Activated CD4-positive, alpha-beta memory T cell treated with anti-CD3 and anti-CD28 coated beads, Interleukin-2, amount 10 ng/mL, durations not matched to agents 7 days and 5 days (primary cell): ENCODE measurements at places on chromosomes 3 and 15. TPM values are rescaled to one million over a fixed set of nuclear protein-coding genes. Genes with fewer than 3 reads are reported as not detected.

DNA sequence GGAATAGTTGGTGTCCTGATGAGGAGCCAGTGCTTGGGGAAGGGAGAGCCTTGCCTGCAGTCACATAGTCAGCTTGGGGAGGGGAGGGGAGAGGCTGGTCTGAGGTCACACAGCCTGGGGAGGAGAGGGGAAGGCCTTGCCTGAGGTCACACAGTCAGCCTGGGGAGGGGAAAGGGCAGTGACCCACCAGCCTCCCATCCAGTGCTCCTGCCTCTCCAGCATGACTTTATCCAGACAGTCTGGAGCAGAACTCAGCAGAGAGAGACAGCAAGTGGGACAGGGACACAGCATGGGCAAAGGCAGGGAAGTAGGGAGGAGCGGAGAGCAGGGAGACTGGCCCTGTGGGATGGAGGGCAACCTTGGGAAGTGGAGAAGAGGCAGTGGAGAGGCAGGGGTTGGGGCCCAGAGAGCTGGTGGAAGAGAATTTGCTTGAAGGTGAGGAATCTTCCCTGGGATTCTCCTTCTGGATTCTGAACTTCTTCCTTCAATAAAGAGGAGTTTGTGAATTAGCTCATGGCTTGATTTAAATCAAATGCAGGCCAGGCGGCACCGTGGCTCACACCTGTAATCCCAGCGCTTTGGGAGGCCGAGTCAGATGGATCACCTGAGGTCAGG, 64.5 kb downstream of the CORO2B start:
- H3K4me1 ChIP-seq = no peaks in the 10 kb centered on the region
- no peaks in the 10 kb centered on the region for H3K36me3 ChIP-seq
- no peak overlapping the region for H3K27ac ChIP-seq
- no peak for DNase-seq
- no peaks in the 10 kb centered on the region for H3K27me3 ChIP-seq
- no peak overlapping the region for H3K4me3 ChIP-seq

Gene TBC1D2B
- 101 TPM for total RNA-seq

DNA sequence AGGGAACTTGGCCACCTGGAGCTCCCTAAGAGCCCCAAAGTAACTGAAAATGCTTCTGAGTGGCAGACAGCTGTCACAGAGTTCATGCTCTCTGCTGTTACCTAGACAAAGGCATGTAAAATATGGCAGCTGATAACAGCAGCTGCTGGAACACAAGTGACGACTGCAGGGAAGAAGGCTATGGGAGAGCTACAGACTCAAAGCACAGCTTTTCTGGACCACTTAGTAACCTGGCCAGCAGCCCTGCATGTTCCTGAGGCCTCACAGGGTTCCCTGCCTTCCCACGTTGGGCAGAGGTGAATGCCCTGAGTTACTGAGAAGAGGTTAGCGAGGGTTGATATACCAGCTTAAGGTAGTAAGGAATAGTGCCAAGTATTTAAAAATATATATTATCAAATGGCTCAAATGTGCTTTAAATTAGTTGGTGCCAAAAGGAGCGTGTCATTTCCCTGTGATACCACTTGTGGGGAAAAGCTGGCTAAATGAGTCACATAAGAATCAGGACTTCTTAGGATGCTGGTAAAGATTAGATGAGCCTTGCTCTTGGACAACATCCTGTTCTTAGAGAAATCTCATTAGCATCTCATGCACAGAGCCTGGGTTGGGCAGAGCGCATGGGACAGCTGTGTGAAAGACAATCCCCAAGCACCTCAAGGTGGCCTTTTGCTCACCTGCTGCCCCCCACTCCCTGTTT, 76.4 kb upstream of the SCN5A start:
- no peak overlapping the region for H3K27ac ChIP-seq
- H3K4me3 ChIP-seq = no peak overlapping the region
- H3K4me1 ChIP-seq = no peaks in the 10 kb centered on the region
- peaks cover 3% of the 10 kb centered on the region for H3K27me3 ChIP-seq
- H3K36me3 ChIP-seq = no peaks in the 10 kb centered on the region

Gene EPHA3
- total RNA-seq = not detected

DNA sequence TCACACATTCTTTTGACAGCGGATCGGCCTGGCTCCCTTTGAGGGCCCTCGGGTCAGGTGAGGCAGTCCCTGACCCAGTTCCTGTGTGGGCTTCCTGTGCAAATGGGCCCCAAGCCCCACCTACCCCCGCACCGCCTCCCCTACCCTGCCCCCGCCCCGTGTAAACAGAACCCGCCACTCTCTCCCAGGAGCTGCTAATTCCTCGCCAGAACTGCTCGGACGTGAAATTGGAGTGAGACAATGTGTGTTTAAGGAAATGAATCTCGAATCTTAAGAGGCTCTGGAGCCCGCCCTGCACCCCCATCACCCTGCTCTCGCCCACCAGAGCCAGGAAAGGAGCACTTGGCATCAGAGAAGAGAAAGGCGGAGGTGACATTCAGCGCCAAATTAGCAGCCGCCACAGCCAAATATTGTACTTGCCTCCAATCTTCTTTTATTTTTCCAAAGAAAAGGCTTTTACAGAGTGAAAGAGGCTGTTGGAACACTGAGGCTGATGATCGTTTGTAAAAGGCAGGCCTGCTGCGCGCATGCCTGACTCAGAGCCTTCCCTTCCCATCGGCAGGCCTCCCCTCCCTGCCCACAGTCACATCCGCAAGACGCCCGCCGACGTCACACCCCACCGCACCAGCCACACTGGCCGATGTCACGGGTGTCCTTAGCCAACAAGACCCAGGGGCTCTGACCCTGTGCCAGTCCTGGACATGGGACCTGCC, 53.1 kb downstream of the CACNA2D2 start:
- DNase-seq = peak; percentile 84
- no peaks in the 10 kb centered on the region for H3K27me3 ChIP-seq
- no peaks in the 10 kb centered on the region for H3K36me3 ChIP-seq
- peak overlapping the region; percentile 66 for H3K4me3 ChIP-seq
- H3K4me1 ChIP-seq = peaks cover 17% of the 10 kb centered on the region

DNA sequence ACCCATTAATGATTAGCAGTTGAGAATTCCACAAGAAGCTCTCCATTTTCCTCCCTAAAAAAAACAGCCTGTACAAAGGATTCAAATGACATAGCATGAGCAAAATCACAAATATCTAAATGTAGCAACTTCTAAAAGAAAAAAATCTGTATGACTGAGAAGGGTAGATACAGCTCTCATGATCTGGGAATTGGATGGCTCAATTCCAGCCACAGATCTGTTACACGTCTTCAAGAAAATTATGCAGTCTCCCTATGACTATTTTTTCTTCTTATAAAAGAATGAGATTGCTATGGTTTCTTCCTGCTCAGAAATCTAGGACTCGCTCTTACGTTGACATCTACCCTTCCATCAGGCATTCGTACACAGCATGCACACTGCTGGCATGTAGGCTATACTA, 71.5 kb downstream of the PLCH1 start:
- DNase-seq = no peak
- H3K36me3 ChIP-seq = no peaks in the 10 kb centered on the region
- H3K4me3 ChIP-seq = no peak overlapping the region
- H3K27ac ChIP-seq = no peak overlapping the region
- H3K4me1 ChIP-seq = no peaks in the 10 kb centered on the region
- peaks cover 6% of the 10 kb centered on the region for H3K27me3 ChIP-seq

Gene CGNL1
- total RNA-seq = not detected

DNA sequence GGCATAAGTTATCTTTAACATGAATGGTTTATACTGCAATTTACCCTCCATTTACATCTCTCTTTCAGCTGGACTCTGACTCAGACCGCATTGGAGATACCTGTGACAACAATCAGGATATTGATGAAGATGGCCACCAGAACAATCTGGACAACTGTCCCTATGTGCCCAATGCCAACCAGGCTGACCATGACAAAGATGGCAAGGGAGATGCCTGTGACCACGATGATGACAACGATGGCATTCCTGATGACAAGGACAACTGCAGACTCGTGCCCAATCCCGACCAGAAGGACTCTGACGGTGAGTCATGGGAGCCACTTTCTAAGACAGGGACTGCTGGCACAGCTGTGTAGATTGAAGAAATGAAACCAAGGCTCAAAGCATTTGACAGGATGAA, 11.6 kb downstream of the THBS1 start:
- no peaks in the 10 kb centered on the region for H3K36me3 ChIP-seq
- H3K27ac ChIP-seq = no peak overlapping the region
- DNase-seq = no peak
- H3K27me3 ChIP-seq = peaks cover 7% of the 10 kb centered on the region
- peaks cover 7% of the 10 kb centered on the region for H3K4me1 ChIP-seq

Gene MLF1
- 1.5 TPM for total RNA-seq

DNA sequence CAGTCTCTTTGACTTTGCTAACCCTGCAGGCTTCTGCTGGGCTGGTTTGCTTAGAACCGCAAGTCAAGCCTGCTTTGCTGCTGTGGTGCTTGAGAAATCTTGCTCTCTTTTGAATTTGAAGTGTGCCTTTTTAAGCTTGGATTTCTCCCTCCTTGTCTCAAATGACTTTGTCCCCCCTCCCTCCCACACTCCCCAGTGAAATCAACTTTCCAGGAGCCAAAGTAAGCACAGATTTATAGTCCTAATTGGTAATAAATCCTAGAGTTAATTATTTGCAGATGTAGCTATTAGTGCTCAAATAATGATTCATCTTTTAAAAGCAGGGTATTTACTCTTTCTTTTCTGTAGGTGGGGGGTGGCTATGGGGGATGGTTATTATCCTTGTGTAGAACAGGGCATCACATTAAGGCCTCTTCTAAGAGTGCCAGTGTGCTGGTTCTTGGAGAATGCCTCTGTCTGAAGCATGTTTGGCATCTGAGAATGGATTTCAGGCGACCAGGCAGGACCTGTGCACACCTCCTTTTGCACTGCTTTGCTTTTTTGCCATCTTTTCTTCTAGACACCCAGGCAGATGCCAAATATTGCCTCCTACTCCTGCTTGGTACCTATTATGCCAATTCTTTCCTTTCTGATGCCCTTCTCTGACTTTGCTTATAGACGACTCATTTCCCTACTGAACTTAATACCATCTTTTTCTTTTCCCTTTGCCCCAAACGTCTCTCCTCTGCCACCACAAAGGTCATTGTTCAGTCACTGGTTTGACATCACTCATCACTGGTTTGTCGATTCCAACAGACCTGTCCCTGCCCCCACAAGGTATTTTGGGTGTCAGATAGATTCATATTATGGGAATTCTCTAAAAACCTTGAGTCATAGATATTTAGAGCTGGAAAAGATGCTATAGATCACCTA, 50.7 kb downstream of the CLDN11 start:
- H3K4me1 ChIP-seq = peaks cover 7% of the 10 kb centered on the region
- H3K27me3 ChIP-seq = peaks cover 29% of the 10 kb centered on the region
- H3K36me3 ChIP-seq = no peaks in the 10 kb centered on the region
- H3K4me3 ChIP-seq = no peak overlapping the region
- H3K27ac ChIP-seq = no peak overlapping the region
- no peak for DNase-seq

DNA sequence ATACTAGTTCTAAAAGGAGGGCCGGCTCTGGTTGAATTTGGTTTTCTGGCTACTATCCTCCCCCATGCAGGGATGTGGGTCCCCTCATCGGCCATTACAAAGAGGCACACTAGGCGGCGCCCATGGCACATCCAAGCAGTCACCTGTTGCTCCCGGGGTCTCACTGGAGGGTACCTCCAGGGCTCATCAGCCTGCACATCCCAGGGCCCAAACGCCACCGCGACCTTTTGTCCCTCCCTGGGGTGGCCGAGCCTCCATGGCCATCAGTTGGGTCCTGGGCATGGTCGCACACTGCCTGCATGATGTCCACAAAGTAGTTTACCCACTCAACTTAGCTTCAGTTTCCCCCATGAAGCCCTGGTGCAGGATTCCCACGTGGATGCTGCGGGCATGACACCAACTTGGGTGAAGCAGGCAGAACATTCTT, 28.3 kb downstream of the IDH3A start:
- DNase-seq = peak; percentile 49
- H3K4me1 ChIP-seq = peaks cover 23% of the 10 kb centered on the region
- no peaks in the 10 kb centered on the region for H3K27me3 ChIP-seq
- peaks cover 11% of the 10 kb centered on the region for H3K36me3 ChIP-seq

DNA sequence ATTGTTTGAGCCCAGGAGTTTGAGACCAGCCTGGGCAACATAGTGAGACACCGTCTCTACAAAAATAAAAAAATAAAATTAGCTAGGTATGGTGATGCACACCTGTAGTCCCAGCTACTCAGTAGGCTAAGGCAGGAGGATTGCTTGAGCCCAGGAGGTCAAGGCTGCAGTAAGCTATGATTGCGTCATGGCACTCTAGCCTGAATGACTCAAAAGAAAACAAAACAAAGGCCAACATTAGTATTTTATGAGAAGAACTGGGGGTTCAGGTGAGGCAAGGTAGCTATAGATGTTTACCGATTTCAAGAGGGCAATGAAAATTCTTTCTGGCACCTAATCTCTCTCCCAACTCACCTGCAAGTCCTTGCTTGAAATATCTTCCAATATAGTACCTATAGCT, 77.2 kb downstream of the GREM1 start:
- no peaks in the 10 kb centered on the region for H3K4me1 ChIP-seq
- H3K4me3 ChIP-seq = no peak overlapping the region
- no peak for DNase-seq

Gene PAK6
- total RNA-seq = 0.65 TPM

GRCh38 chr3:115819785-115820384, 196.6 kb downstream of the GAP43 start:
- H3K27ac ChIP-seq = no peak overlapping the region
- H3K4me3 ChIP-seq = no peak overlapping the region
- peak; percentile 69 for DNase-seq
- peaks cover 3% of the 10 kb centered on the region for H3K27me3 ChIP-seq

Gene RASL12
- total RNA-seq = not detected

Gene RYR3
- not detected for total RNA-seq

- H3K27ac ChIP-seq = no peak overlapping the region
- H3K4me3 ChIP-seq = no peak overlapping the region
- peaks cover 5% of the 10 kb centered on the region for H3K4me1 ChIP-seq
- H3K36me3 ChIP-seq = no peaks in the 10 kb centered on the region
- H3K27me3 ChIP-seq = no peaks in the 10 kb centered on the region
- no peak for DNase-seq
These were observed 102.1 kb downstream of the DUT start for GRCh38 chr15:48433226-48433886.

DNA sequence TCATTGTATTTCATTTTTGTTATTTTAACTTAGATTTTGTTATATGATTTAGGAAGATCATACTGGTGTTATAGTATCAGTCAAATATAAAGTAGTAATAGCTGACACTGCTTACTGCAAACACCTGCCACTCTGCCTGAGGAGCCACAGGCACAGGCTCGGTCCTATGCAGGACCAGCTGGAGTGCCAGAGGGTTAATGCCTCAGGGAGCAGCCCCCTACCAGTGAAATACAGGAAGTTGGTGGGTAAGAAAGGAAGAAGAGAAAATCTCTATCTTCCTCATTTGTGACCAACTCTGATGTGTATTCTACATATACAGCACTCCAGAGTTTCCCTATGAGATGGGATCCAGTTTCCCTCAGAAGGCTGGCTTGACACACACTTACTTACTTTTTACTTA, 593.3 kb downstream of the UNC13C start:
- no peaks in the 10 kb centered on the region for H3K36me3 ChIP-seq
- H3K4me1 ChIP-seq = no peaks in the 10 kb centered on the region
- no peak overlapping the region for H3K27ac ChIP-seq
- no peaks in the 10 kb centered on the region for H3K27me3 ChIP-seq
- no peak for DNase-seq
- no peak overlapping the region for H3K4me3 ChIP-seq
